Right atrium auricular region (tissue), 2 donors: ENCODE measurements at places on chromosomes 6 and 20. TPM values are rescaled to one million over a fixed set of nuclear protein-coding genes. Genes with fewer than 3 reads are reported as not detected.

DNA sequence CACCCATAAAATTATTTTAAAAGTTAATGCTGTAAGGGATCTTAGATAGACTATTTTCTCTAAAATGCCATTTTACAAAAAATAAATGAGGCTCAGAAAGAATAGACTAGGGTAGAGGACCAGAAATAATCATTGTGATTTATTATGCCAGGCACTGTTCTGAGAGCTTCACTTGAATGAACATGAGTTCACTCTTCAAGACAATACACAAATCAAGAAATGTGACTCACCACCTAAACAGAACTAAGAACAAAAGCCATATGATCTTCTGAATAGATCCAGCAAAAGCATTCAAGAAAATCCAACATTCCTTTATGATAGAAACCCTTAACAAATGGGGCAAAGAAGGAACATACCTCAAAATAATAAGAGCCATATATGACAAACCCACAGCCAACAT, 582.0 kb downstream of the PKHD1 start:
- DNase-seq, result no peak
- no peak overlapping the region for H3K27ac ChIP-seq
- H3K4me3 ChIP-seq, result no peak overlapping the region
- no peaks in the 10 kb centered on the region for H3K4me1 ChIP-seq
- no peaks in the 10 kb centered on the region for H3K36me3 ChIP-seq

DNA sequence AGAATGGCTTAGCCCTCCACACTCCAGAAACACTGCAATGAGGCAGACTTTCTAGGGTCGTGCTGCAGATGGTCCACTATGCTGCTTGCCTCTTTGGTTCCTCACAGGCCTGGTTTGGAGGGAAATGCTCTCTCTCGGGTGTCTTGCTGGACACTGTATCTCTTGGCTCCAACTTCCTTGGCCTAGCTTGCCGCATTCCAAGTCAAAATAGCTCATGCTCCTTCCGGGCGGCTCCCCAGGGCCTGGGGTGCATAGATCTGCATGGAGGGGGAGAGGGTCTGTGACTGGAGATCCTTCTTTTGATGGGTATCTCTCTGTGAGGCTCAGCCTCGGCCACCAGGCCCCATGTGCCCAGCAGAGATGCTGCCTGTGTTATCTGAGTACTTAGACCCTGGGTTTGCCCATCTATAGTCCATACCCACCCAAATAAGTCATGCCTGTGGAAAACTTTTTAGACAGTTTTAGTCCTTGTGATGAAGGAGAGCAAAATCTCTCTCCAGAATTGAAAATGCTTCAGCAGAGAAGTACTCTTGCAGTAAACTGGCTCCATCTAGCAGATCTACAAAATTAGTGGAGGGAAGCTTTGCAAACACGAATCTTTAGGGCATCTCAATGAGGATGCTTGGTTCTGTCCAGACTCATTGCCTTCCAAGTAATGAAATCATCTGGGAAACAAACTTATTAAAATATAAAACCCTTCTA, 264.1 kb upstream of the RIN2 start:
- H3K27me3 ChIP-seq, result no peaks in the 10 kb centered on the region
- H3K36me3 ChIP-seq, result no peaks in the 10 kb centered on the region
- H3K27ac ChIP-seq, result no peak overlapping the region
- DNase-seq, result no peak

DNA sequence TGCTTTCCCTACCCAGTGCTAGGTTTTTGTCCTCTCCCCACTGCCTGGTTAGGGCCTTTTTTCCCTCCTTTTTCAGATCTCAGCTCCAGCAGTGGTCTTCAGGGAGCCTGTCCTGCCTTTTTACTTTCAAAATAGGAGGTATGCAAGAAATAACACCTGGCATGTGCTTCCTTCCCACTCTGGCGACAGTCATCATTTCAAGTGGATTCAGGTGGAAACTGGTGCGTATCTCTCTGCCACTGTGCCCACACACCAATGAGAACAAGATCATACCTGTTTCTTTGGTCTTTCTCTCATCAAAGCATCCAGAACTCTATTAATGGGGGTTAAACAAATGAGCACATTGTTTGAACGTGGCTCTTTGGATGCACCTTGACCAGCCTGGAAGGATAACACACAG, 95.7 kb upstream of the GGTLC1 start:
- H3K36me3 ChIP-seq, result no peaks in the 10 kb centered on the region
- no peak for DNase-seq
- no peaks in the 10 kb centered on the region for H3K4me1 ChIP-seq
- no peaks in the 10 kb centered on the region for H3K27me3 ChIP-seq
- no peak overlapping the region for H3K27ac ChIP-seq

- H3K4me3 ChIP-seq, result peak overlapping the region; percentile 16
- H3K27ac ChIP-seq, result no peak overlapping the region
- no peaks in the 10 kb centered on the region for H3K27me3 ChIP-seq
- peaks cover 4% of the 10 kb centered on the region for H3K36me3 ChIP-seq
- no peaks in the 10 kb centered on the region for H3K4me1 ChIP-seq
- no peak for DNase-seq
Observed at GRCh38 chr6:158662954-158663624, 13.2 kb downstream of the SYTL3 start.

GRCh38 chr6:3296537-3296936, 37.8 kb downstream of the PSMG4 start:
- H3K4me1 ChIP-seq, result peaks cover 7% of the 10 kb centered on the region
- no peaks in the 10 kb centered on the region for H3K36me3 ChIP-seq
- H3K27ac ChIP-seq, result no peak overlapping the region
- H3K27me3 ChIP-seq, result no peaks in the 10 kb centered on the region
- no peak overlapping the region for H3K4me3 ChIP-seq
- DNase-seq, result no peak

- H3K4me3 ChIP-seq, result no peak overlapping the region
- no peak for DNase-seq
- H3K27me3 ChIP-seq, result no peaks in the 10 kb centered on the region
- H3K4me1 ChIP-seq, result no peaks in the 10 kb centered on the region
- H3K36me3 ChIP-seq, result peaks cover 11% of the 10 kb centered on the region
Observed at GRCh38 chr20:24664266-24664986, 195.0 kb downstream of the SYNDIG1 start.

DNA sequence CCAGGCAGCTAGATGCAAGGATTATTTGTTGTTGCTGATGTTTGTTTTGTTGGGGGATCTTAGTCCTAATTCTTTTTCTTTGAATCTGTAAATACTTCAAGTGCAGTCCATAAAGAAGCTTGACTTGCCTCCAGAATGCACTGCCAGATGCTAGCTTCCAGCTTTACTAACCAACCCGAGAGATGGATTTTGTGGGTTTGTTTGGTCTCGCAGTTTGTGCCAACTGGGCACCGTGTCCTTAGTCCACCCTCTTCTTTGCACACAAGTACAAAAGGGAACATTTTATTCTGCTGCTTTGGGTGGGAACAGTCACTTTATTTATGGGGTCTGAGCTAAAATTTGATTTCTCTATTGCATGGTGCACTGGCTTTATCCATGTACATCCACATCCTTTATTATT, 212.0 kb downstream of the PLCB1 start:
- no peak for DNase-seq
- no peaks in the 10 kb centered on the region for H3K27me3 ChIP-seq
- H3K27ac ChIP-seq, result no peak overlapping the region
- no peak overlapping the region for H3K4me3 ChIP-seq
- H3K36me3 ChIP-seq, result no peaks in the 10 kb centered on the region

DNA sequence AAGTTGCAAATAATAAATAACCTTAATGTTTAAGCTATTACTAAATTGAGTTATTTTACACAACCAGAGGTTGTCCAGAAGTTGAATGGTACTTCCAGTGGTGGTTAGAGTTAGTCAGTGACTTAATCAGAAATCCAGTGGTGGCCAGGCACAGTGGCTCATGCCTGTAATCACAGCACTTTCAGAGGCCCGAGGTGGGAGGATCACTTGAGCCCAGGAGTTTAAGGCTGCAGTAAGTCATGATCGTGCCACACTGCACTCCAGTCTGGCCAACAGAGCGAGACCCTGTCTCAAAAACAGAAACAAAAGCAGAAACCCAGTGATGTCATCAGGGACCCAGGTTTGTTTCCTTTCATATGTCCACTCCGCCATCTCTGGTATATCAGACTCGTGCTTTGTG, 35.0 kb downstream of the TSPYL4 start:
- H3K27me3 ChIP-seq, result no peaks in the 10 kb centered on the region
- no peak for DNase-seq
- no peaks in the 10 kb centered on the region for H3K4me1 ChIP-seq

GRCh38 chr6:108742041-108742440, 106.2 kb upstream of the ARMC2 start:
- no peak overlapping the region for H3K4me3 ChIP-seq
- no peaks in the 10 kb centered on the region for H3K27me3 ChIP-seq
- DNase-seq, result no peak
- H3K36me3 ChIP-seq, result no peaks in the 10 kb centered on the region
- H3K27ac ChIP-seq, result no peak overlapping the region
- H3K4me1 ChIP-seq, result peaks cover 6% of the 10 kb centered on the region

- H3K27ac ChIP-seq, result no peak overlapping the region
- no peak for DNase-seq
- H3K4me3 ChIP-seq, result no peak overlapping the region
- no peaks in the 10 kb centered on the region for H3K4me1 ChIP-seq
- no peaks in the 10 kb centered on the region for H3K36me3 ChIP-seq
Observed at GRCh38 chr20:56826705-56827665, 197.9 kb downstream of the TFAP2C start.

DNA sequence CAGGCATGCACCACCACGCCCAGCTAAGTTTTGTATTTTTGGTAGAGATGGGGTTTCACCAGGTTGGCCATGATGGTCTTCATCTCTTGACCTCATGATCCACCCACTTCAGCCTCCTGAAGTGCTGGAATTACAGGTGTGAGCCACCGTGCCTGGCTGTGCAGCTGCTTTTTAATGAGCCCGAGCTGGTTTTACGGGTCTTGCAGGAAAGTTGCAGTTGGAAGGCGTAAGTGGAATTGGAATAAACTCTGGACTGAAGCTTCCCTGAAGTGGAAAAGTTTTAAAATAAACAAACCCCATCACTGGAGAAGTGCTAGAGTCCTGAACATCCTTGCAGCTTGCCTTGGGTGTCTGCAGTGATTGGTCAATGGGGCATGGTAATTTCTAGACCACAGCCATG, 40.4 kb downstream of the KIF25 start:
- H3K36me3 ChIP-seq, result no peaks in the 10 kb centered on the region
- H3K4me1 ChIP-seq, result no peaks in the 10 kb centered on the region
- no peak for DNase-seq
- H3K27ac ChIP-seq, result peak overlapping the region; percentile 40

DNA sequence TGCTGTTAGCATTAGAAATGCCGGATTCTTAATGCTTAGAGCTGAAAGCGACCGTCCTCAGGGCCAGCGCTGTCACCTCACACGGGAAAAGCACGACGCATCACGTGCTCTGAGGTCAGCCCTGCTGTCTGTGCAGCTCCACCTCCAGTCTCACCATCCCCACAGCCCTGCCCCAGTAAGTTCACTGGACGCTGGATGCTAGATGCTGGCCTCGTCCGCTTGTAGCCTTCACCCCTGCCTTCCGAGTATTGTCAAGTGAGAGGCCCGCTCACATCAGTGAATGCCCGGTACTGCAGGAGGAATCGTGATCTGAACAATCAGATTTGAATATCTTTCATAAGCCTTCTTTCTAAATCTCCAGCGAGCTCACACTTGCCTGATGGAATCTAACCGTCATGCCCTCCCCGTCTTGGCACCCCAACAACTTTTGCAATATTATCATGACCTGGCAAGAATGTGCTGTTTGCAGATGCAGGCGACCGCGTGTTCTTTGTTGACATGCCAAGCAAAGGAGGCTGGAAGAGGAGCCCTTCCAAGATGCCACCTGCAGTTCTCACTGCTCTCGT, 64.9 kb downstream of the DLL1 start:
- H3K36me3 ChIP-seq, result no peaks in the 10 kb centered on the region
- H3K4me1 ChIP-seq, result no peaks in the 10 kb centered on the region
- no peak for DNase-seq
- no peak overlapping the region for H3K4me3 ChIP-seq
- no peak overlapping the region for H3K27ac ChIP-seq

DNA sequence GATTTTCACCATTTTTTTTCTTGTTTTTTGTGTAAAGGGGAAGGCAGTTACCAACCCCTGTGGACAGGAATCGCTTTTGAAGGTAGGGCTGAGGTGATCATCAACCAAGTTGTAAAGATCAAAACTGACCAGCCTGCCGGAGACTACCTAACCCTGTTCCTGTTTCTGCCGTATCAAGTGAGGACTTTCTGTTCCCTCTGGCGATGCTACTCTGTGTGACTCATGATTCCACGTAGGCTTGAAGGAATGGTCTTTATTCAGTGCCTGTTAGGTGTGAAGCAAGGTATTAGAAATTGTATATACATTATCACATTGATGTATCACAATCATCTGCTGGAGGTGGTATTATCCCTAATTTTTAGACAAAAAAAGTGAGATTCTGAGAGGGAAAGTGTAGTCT, 161.3 kb downstream of the SOX4 start:
- H3K27me3 ChIP-seq, result no peaks in the 10 kb centered on the region
- no peak for DNase-seq
- H3K27ac ChIP-seq, result no peak overlapping the region
- no peaks in the 10 kb centered on the region for H3K36me3 ChIP-seq

GRCh38 chr6:150212778-150213177, 69.9 kb downstream of the PPP1R14C start:
- H3K27me3 ChIP-seq, result no peaks in the 10 kb centered on the region
- no peak overlapping the region for H3K27ac ChIP-seq
- DNase-seq, result no peak
- H3K4me1 ChIP-seq, result peaks cover 23% of the 10 kb centered on the region
- H3K36me3 ChIP-seq, result no peaks in the 10 kb centered on the region

DNA sequence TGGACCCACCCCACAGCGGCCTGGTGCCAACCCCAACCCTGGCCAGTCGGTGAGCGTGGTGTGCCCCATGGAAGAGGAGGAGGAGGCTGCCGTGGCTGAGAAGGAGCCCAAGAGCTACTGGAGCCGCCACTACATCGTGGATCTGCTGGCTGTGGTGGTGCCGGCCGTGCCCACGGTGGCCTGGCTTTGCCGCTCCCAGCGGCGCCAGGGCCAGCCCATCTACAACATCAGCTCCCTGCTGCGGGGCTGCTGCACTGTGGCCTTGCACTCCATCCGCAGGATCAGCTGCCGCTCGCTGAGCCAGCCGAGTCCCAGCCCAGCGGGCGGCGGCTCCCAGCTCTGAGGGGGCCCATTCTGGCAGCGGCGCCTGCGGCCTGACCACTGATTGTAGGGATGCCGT, 23.2 kb downstream of the SDCBP2 start:
- H3K4me1 ChIP-seq, result no peaks in the 10 kb centered on the region
- no peak overlapping the region for H3K4me3 ChIP-seq
- no peak overlapping the region for H3K27ac ChIP-seq
- H3K27me3 ChIP-seq, result no peaks in the 10 kb centered on the region
- H3K36me3 ChIP-seq, result peaks cover 6% of the 10 kb centered on the region

DNA sequence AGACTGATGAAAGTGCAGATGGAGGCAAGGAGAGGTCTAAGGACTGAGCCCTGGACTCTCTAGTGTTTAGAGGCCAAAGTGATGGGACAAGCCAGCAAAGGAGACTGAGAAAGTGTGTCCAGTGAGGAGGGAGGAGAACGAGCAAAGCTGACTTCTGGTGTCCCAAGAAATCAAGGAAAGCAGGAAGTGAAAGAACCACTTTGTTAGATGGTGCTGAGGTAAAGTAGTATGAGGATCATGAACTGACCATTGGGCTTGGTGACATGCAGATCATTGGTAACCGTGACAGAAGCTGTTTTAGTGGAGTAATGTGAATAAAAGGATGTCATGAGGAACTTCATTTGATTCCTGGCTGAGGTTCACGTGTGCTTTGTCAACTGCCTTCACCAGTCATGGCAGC, 108.4 kb downstream of the SLX4IP start:
- H3K27me3 ChIP-seq, result no peaks in the 10 kb centered on the region
- no peak overlapping the region for H3K4me3 ChIP-seq
- DNase-seq, result no peak
- H3K27ac ChIP-seq, result no peak overlapping the region

The SPEF1 gene
- total RNA-seq, result 0.31 TPM

The GPSM3 gene
- total RNA-seq, result 3.6 TPM

The CYP39A1 gene
- total RNA-seq, result 6.3 TPM

The TULP1 gene
- total RNA-seq, result not detected

The ELOVL2 gene
- total RNA-seq, result 1.6 TPM

The GPX6 gene
- not detected for total RNA-seq
